ENCODE measurements at places on chromosomes 6 and 20.

- no peak for DNase-seq
Observed at GRCh38 chr20:23332467-23332866, 18.1 kb upstream of the NXT1 start.

DNA sequence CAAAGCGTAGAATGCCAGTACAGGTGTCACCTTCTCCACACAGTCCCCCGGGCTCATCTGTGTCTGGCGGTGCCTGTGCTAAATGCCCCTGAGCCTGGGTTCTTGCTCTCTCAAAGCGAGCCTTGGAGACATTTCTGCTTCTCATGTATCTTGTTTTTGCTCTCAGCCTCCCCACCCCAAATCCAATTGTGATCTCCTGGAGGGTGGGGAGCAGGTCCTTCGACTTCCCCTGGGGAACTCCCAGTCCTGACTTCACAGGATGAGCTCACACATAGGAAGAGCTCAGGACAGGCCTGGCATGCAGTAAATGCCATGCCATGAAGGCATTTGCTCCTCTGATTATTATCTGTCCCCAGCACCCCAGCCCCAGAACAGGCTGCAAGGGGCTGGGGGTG, 58.1 kb downstream of the NOL4L start:
- no peak for DNase-seq

GRCh38 chr6:157569543-157569942, 188.6 kb downstream of the ZDHHC14 start:
- no peak for DNase-seq

GRCh38 chr6:64010010-64010409, 374.4 kb downstream of the PHF3 start:
- DNase-seq, result no peak

- no peak for DNase-seq
Observed at GRCh38 chr20:21465799-21466198, 48.1 kb downstream of the NKX2-2 start.

GRCh38 chr6:138031850-138032249, 75.4 kb downstream of the PERP start:
- no peak for DNase-seq

GRCh38 chr6:107712237-107712664, 111.9 kb downstream of the SCML4 start:
- no peak for DNase-seq

GRCh38 chr6:107823047-107823557, 1.0 kb downstream of the SCML4 start:
- DNase-seq, result no peak

DNA sequence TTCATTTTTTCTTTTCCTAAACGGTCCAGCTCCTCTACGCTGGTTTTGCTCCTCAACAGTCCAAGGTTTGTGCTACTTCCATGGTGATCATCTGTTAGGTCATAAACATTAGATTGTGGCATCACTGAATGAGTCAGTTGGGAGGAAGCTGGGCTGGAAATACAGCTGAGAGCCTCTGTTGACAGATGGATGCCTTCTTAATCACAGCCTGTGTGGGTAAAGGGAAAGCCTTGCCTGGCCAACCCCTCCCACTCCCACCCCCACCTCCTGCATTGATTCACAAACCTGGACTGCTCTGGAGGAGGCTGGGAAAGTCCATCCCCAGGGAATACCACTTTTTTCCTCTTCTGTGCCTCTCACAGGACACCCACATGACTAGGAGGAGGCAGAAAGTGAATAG, 180.6 kb upstream of the CCN2 start:
- DNase-seq, result no peak

DNA sequence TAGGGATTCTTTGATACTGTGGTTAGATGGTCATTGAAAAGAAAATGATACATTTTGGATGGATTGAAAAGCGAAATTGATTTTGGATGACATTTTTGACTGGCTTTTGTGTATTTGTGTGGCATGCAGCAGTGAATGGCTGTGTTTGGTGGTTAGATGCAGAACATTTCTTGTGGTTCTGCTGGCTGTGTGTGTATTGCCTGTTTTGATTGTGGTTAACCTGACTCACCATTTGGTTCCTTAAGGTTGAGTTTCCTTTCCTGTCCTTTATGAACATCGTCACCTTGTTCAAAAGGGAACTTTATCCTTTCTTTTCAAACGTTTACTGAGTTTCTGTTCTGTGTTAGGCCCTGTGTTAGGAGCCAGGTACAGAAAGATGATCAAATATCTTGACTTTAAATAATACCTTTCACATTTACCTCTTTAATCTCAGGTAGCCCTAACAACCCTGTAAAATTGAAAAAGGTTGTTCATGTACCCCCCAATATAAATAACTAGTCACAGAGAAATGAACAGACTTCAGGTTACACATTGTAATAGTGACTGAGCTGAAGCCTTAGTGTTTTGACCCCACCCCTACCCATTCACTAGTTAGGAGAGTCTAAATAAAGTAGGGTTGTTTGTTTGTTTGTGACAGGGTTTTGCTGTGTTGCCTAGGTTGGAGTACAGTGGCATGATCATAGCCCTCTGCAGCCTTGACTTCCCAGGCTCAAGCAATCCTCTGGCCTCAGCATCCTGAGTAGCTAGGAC, 23.8 kb downstream of the ANKS1A start:
- DNase-seq, result no peak

DNA sequence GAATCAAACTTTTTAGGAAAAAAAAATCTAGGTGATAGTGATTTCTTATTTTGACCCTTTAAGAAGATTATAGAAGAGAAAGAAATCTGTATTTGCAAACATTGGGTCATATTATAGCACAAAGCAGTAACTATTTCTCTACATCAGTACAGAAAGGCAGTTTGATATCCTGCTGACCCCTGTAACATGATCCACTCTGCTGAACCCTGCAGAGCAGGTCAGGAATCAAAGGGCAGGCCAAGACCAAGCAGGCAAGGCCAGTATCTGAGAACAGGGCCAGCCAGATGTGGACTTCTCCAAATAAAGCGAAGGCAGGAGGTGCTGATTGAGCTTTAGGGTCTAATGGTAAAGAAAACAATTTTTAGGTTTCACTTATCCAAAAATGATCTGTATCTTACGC, 239.4 kb downstream of the PTPRK start:
- no peak for DNase-seq

- DNase-seq, result no peak
Observed at GRCh38 chr20:29409833-29410805, 1847.3 kb upstream of the DEFB115 start.

- no peak for DNase-seq
Observed at GRCh38 chr6:19831358-19831757, 5.8 kb upstream of the ID4 start.

GRCh38 chr6:168856914-168857313, 396.7 kb downstream of the THBS2 start:
- no peak for DNase-seq

DNA sequence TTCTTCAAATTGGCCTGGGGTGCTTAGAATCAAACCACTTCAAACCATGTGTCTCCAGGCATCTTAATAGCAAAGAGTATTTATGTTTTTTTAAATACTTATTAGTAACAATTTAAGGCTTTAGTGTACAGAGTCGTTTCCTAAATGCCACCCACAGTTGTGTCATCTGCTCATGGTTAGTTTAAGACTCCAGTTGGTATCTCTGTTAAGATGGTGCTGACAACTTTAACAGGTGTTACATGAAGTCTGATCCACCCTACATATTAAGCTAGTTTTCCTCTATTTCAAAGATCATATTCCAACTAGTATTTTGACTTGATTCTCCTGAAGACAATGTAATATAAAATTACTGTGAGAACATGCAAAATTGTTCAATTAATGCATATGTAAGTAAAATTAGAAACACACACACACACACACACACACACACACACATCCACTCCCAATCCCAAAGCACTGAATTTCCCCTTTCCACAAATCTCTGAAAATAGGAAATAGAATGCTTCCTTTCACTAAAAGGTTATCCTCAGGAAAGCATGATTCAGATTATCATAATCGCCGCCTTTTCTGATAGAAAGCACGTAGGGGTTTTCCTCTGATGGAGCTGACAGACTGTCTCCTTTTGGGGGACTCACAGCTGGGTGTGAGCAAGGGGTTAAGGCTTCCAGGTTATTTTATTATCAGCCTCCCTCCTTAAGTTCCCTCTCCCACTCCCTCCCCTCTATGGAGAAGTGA, 10.5 kb downstream of the CNKSR3 start:
- no peak for DNase-seq

DNA sequence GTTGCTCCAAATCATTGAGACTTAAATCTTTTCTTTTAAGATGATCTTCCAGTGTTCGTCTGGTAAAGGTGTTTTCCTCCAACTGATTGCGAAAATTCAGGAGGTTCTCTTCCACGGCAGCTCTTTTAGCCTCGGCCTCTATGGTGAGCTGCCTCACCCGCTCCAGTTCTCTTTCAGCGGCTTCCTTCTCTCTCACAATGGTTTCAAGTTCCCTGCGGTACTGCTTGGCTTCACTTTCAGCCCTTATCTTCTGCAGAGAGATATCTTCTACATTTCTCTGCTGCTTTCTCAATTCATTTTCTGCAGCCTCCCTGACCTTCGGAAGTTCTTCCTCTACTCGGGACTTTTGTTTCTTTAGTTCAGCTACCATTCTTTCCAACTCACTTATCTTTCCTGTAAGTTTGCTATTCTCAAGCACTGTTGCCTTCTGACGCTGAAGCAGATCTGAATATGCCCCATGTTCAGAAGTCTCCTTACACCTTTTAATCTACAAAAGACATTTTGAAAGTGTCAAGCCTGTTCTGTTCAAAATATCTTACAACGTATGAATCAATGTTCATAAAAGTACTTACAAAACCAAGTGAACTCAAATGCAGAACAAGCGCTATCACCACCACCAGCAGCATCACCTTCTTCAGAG, 22.3 kb downstream of the DST start:
- no peak for DNase-seq

GRCh38 chr20:52948491-52948890, 23.7 kb upstream of the TSHZ2 start:
- no peak for DNase-seq

- DNase-seq, result no peak
Observed at GRCh38 chr6:75673884-75674283, 72.2 kb downstream of the SENP6 start.

GRCh38 chr6:26161322-26161721, 74.1 kb downstream of the HFE start:
- no peak for DNase-seq

GRCh38 chr6:132592855-132593254, 3.3 kb upstream of the TAAR5 start:
- DNase-seq, result no peak

DNA sequence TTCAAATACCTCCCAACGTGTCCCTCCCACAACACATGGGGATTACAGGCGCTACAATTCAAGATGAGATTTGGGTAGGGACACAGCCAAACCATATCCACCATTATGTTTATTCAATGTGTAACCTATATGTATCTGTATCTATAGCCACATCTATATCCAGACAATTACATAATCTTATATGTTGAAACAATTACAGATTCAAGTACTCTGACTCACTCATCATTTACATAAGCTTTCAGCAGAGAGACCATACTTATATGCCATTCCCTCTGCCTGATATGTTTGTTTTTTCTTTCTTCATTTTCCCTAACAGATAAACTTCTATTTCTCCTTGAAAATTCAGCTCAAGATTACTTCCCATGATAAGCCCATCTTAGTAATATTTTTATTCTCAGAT, 163.6 kb downstream of the LAMA2 start:
- DNase-seq, result no peak

DNA sequence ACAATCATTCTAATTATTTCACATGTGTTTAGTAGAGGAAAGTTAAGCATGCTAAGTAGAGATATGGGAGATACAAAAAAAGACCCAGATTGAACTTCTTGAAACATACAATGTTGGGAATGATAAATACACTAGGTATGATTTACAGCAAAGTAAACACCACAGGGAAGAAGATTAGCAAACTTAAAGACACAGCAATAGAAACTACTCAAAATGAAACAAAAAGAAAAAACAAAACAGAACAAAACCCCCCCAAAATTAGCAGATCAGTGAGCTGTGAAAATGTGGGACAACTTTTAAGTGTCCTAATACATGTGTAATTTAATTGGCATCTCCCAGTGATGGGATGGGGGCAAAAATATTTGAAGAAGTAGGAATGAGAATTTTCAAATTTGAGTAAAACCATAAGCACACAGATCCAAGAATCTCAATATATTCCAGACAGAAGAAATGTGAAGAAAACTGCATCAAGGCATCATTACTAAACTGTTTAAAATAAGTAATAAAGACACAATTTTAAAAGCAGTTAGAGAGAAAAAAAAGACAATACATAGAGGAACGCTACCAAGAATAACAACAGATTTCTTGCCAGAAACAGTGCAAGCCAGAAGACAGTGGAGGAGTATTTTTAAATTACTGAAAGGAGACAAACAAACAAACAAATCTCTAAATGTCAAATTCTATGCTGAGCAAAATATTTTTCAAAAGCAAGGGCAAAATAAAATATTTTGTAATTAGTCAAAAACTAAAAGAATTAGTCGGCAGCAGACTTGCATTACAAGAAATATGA, 473.7 kb downstream of the QKI start:
- DNase-seq, result no peak

DNA sequence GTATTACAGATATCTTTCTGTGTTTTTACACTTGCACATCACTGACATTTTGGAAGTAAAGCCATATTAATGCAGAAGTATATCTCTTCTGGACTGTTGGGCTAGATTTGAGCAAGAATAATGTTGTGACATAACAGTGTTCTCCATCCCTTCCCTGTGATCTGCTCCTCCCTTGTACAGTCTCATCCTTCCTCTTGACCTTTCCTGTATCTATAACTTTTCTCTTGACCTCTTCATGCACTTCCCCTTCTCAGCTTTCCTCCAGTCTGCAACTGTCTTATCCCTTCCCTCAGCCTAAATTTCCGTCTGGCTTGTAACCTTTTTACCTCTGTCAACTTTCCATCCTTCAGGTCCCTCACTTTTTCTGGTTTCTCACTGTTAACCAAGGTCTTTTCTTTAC, 29.8 kb downstream of the NCOA3 start:
- no peak for DNase-seq

DNA sequence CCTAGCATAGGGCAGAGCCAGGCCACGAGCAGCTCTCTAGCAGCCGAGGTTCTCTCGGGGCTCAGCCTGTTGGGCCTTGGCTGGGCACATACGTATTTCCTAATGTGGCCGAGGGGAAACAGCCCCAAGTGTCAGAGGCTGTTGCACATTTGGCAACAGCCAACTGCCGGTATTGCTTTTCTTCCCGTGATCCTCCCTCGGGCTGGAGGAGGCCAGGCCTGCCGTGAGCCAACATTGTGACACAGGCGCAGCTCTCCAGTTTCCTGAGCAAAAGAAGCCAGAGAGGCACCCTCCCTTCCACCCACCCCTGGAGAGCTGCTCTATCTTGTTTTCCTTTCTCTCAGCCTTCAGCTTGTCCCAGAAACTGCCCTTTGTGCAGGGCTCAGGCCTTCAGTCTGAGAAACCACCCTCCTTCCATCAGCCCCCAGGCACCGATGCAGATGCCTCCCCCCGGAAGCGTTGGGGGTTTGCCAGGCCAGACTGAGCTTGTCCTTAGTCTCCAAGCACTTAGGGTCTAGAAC, 5.1 kb upstream of the BPI start:
- DNase-seq, result peak; percentile 51

GRCh38 chr20:58106143-58106750, 122.2 kb downstream of the ANKRD60 start:
- no peak for DNase-seq

- peak; percentile 3 for DNase-seq
Observed at GRCh38 chr6:53179961-53180651, 31.5 kb upstream of the GCM1 start.

All from amygdala (tissue), 56 donors.